ENCODE measurements at places on chromosomes 5 and 9. TPM values are rescaled to one million over a fixed set of nuclear protein-coding genes. Genes with fewer than 3 reads are reported as not detected.

DNA sequence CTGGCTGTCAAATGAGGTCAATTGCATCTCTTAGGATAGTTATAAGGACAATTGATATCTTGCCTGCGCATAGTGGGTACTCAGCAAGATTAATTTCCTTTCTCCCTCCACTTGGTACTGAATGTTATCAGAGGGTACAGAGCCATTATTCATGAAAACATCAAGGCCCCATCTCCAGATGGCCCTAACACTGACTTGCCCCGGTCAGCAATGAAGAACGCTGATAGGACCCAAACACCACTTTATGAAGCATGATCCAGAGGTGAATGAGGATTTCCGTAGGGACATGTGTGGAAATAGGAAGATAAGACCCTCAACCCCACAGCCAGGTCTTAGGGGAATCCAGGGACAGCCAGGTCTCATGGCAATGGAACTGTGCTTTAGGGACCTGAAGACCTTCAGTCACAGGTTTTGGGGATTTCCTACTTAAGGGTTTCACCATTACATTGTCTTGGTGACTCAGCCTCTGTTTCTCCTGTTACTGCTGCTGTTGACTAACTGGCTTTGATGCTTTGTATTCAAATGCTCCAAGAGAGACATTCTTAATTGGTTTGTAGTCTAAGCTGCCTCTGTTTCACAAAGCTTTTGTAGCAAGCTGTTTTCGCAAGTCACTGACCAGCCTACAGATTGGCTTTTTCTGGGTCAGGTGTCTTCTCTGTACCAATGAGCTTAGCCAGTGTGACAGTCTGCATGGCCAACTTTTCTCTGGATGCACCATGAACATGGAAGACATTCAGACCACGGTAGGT is 35.3 kb upstream of the IQGAP2 start:
- no peak for DNase-seq

DNA sequence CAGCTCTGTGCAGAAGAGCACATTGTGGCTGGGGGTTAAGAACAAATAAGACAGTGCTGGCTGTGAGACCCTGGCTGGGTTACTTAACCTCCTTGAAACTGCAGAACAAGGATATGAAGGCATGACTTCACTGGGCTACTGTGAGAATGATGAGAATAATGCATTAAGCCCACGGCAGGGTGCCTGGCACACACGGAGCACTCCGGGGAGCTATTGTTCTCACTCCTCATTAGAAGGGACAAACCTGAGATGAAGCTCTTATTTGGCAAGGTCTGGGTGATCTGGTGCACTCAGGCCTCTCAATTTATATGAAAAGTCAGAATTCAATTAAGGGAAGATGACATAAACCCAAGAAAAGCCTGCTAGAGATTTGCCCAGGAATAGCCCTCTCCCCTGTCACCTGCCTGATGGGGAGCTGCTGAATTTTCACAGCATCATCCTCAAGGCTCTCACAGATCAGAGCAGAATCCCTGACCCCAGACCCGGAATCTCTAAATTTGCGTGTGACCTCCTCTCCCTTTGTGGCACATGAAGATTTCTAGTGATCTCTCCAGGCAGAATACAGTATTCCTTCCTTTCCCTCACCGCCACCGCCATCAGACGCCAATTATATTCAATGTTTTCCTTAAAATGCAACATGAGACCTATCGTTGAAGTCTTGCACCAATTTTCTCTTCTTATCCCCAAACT is 102.1 kb downstream of the COL23A1 start:
- no peak for DNase-seq

The AJM1 gene
- total RNA-seq, result 11.1 TPM

GRCh38 chr9:129306318-129306973 is 128.4 kb upstream of the IER5L start:
- no peak for DNase-seq

GRCh38 chr5:55096182-55096581 is 6.3 kb upstream of the GZMA start:
- no peak for DNase-seq

The ADGRD2 gene
- total RNA-seq, result not detected

The BHMT2 gene
- 58.6 TPM for total RNA-seq

- no peak for DNase-seq
Measured at GRCh38 chr5:4905674-4906520, 234.2 kb upstream of the ADAMTS16 start.

DNA sequence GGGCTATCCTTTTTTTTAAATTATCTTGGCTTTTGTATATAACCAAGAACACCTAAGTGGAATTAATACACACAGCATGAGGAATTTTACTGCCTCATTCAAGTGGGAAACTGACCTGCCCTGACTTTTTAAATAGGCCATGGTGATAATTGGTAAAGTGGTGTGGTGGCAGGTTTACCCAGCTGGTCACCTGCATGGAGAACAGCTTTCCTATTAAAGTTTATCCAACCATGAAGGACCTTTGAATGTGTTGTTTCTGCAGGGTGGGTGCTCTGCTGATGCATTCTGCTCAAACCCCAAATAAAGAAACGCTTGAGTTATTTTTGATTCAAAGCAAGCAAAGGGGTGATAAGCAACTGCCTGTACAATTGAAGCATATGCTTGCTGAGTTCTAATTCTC is 261.0 kb upstream of the GRIN3A start:
- DNase-seq, result no peak

DNA sequence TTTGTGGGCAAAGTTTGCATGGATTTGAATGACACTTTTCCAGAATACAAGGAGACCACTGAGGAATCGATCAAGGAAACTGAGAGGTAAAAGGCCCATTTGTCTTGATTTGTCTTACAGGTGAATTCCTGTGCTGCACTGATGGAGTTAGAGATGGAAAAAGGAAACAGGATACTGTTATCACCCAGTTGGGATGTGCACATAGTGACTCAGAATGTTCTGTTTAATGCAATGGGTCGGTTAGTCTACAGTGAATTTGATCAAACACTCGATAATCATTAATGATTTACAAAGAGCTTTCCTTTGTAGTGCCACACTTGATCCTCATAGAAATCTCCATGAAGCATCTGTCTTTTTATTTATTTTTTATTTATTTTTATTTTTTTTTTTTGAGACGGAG is 64.7 kb downstream of the GDA start:
- DNase-seq, result no peak

DNA sequence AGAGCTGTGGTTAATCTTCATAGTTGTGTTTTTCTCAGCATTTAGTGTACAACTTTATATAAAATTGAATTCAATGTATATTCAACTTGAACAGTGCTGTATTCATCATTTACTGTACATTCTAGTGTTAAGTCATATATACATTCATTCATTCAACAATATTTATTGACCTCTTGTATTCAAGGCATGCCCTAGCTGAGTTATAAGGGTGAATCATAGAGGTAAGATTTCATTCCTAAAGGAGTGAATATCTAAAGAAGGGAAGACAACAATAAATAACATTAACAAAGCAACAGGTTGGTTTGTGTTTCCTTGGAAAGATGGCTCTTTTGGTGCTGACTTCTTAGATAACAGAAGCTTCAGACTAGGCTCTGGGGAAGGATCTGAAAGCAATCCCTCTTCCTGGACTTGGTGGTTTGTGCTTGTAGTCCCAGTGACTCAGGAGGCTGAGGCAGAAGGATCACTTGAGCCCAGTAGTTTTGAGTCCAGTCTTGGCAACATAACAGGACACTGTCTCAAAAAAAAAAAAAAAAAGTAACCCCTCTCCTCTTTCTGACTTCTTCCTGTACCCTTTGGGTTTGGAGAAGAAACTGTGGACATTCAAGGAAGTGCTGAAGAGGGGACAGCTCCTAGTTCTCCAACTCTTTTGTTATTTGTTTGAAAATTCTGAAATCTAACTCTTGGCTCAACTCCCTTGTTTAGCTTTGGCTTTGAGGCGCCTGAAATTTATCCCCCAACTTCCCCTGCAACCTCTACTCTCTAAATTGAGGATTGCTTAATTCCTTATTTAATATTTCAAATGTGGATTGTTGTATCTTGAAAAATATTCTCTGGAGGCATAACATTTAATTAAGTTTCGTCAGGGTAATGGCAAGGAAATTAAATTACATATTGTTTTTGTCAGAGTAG is 80.2 kb downstream of the OSTF1 start:
- DNase-seq, result no peak

- no peak for DNase-seq
Measured at GRCh38 chr5:76642390-76643040, 19.3 kb upstream of the F2RL2 start.

- no peak for DNase-seq
Measured at GRCh38 chr9:93122721-93123221, 11.3 kb downstream of the NINJ1 start.

The LCN9 gene
- total RNA-seq, result not detected

The IFNE gene
- total RNA-seq, result not detected

The SPINK5 gene
- total RNA-seq, result 0.45 TPM

- peak; percentile 55 for DNase-seq
Measured at GRCh38 chr5:137506296-137506695, 7.2 kb upstream of the SPOCK1 start.

The ARHGEF37 gene
- 11.9 TPM for total RNA-seq

GRCh38 chr5:5481206-5481605 is 58.7 kb downstream of the ICE1 start:
- no peak for DNase-seq

DNA sequence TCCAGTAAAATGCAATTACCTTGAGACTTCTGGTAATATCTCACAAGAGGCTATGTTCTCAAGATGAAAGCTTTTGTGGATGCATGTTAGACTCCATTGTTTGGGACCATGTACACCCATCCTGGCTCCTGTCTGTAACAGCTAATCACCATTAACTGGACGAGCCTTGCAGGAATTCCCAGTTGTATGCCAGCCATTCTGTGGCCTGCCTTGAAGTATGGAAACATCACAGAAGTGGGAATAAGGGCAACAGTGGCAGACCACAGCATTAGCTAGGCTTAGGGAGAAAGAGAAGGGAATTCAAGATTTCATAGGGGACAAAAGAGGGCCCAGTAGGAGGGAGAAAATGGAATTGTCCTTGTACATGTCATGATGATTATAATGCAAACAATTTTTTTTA is 79.0 kb downstream of the RORB start:
- DNase-seq, result no peak

- DNase-seq, result no peak
Measured at GRCh38 chr5:125142458-125142857, 396.0 kb upstream of the ZNF608 start.

DNA sequence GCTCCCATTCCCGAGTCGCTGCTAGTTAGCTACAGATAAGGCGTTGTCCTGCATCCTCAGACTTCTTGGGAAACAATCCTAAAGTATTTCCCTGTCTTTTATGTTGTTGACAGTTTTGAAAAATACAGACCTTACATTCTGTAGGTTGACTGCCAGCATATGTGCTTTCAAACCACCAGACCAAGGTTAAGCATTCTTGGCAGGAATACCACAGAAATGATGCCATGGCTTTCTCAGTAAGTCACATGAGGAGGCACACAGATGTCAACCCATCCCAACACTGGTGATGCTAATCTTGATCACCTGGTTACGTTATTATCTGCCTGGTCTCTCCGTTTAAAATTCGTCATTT is 871 bp downstream of the GLE1 start:
- no peak for DNase-seq

The TSSK1B gene
- under 0.01 TPM for total RNA-seq

The TAF11L5 gene
- total RNA-seq, result not detected

Measured in esophagus muscularis mucosa (tissue), 4 donors.